ENCODE measurements at places on chromosomes 7 and 10.

GRCh38 chr7:66380272-66380888 lies 175.2 kb downstream of the TPST1 start:
- DNase-seq: no peak

DNA sequence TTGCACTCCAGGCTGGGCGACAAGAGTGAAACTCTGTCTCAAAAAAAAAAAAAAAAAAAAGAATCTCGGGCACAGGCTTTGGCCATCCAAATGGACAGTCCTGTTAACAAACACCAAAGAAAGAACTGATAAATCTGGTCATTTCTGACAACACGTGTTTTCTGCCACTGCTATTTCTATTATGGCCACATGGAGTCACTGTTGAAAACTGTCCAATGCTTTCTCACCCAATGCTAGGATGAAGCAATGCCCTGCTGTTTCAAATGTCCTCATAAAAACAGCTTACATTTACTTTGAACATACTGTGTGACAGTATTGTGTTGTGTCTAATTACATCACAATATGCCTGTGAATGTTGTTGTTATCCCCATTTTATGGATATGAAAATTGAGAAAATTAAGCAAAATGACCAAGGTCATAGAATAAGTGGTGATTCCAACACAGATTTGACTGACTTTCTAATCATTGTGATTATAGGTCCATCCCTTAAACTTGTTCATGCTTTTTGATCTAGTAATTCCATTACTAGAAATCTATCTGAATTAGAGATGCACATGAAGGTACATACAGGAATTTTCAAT lies 19.9 kb upstream of the MAP3K8 start:
- peak; percentile 55 for DNase-seq

DNA sequence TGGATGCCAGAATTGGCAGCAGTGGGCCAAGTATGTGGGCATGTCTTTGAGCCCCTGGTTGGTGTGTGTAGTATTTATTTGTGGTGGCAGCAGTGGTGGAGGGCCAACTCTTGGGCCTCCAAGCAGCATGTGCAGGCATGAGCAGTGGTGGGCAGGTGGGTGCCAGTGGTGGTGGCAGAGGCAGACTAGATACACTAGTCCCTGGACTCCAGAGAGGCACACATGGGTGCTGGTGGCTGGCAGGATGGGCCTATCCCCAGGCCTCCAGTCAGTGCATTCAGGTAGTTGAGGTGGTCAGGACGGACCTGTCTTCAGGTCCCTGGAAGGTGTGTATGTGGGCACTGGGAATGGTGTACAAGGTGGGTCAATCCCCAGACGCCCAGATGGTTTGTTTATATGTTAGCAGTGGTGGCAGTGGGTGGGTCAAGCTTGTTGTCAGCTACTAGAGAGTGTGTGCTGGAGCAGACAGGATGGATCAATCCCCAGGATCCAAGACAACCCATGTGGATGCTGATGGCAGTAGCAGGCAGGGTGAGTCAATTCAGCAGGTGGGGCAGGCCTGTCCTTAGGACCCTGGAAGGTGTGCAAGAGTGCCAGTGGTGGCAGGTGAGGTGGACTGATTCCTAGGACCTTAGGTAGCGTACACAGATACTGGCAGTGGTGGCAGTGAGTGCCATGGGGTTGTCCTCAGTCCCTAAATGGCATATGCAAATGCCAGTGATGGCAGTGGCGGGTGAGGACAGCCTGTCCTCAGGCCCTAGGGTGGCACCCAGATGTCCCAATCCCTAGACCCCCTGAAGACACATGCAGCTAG lies 294.3 kb downstream of the RPS24 start:
- no peak for DNase-seq

DNA sequence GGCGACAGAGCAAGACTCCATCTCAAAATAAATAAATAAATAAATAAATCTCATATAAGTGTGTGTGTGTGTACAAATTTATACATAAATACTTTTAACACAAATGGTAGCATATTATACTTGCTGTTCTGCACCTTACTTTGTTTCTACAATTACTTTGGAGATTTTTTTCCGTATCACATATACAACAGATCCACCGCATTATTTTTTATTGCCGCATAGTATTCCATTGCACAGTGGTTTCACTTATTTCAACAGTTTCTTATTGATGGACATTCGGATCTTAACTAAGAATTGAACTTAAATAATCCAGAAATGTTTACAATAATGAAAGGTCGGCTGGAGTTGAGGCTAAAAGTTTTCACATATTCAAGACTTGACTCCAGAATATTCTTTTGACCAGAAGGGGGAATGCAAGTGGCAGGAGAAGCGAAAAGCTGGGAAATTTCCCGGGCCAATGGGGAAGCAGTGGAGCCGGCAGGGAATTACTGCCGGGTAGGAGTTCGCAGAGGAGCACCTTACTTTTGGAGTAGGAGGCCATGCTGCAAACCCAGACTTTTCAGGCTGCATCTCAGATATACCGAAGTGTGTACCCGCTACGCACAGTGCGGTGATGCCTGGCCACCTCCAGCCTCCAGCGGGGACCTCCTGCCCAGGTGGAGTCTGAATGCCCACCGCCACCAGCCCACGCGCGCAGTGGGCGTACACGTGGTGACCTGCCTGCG lies 415 bp upstream of the CNNM1 start:
- peak; percentile 84 for DNase-seq

DNA sequence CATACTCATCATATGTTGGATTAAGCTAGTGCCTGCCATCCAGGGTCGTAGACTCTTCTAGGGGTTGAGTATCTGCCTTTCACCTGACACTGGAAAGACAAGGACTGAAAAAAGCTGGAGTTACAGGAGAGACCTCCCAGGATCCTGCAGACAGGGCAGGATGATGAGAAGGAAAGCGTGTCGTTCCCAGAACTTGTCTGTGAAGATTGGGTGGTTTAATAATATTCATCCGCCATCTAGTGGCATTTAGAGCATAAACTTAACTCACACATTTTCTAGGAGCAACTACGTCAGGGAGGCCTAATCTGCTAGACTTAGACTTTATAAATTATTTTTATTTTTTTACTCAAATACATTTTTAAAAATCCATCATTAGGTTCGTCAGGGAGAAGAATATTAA lies 59.6 kb downstream of the ADRB1 start:
- peak; percentile 73 for DNase-seq

DNA sequence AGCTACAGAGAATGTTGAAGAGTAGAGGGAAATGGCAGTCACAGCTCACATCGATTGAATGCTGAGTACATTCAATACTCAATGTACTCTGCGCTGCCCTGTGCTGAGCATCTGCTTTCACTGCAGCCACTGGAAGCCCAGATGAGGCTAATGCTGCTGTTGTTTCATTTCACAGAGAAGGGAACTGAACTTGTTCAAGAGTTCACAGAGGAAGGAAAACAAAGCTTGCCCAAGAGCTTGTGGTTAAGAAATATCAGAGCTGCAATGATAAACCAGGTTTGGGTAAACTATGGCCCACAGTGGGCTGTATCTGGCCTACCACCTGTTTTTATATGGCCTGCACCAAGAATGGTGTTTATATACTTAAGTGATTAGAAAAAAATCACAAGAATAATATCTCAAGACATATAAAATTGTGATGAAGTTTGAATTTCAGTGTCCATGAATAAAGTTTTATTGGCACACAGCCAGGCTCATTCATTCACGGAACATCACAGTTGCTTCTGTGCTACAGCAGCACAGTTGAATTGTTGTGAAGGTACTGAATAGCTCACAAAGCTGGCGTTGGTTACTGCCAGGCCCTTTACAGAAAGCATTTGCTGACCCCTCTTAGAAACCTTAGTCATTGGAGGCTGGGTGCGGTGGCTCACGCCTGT lies 64.1 kb downstream of the CFAP58 start:
- DNase-seq: no peak

All from ACHN (cell line).